ENCODE measurements at places on chromosomes 5 and 9.

GRCh38 chr5:83433891-83434290 is 37.7 kb upstream of the VCAN start:
- DNase-seq = no peak

GRCh38 chr5:55535199-55535905 is 588 bp upstream of the PLPP1 start:
- no peak for DNase-seq

DNA sequence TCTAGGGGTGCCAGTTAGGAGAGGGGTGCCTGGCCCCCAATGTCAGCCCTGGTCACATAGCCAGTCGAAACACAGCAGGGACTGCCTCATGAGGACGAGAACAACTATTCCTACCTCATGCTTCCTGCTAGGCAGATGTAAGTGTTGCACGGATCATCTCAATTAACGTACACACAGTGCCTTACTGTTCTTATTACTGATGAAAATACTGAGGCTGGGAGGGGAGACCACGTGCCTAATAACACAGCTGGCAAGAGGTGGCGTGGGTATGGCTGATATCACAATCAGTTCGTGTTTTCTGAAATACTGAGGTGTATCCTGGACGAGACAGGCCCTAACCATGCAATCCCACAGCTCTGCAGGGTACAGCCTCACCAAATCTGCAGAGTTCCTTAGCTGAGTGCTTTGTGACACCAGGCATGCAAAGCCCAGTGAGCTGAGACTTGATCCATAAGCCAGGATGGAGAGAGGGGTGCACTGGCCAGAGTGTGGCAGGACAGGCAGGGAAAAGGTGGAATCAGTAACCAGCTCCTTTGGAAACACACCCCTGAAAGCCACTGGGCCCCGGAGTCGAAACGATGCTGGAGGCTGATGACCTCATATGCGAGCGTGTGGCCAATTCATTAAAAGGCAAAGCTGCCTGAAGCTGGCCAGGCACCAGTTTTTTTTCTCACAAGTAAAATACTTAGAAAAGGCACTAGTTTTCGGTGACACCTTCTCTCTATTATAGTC is 63.9 kb downstream of the PRRT1B start:
- peak; percentile 52 for DNase-seq

DNA sequence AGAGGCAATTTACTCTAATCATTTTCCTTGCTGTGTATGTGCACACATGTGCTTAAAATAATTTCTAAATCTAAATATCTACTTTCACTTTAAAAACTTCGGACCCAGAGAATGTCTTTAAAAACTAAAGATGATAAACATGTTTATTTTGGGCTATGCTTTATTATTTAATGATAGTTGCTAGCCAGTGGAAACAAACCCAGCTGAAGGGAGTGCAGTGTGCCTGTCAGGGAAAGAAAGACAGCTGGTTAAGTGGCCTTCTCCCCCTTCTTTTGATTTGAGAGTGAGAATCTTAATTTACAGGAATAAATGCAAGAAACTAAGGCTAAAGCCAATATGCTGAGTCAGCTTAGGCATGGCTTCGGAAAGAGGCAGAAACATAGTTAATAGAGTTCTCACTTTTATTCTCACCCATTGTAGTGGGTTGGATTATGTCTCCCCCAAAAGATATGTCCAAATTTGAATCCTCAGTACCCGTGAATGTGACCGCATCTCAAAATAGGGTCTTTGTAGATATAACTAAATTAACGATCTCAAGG is 111.4 kb downstream of the DCP2 start:
- no peak for DNase-seq

DNA sequence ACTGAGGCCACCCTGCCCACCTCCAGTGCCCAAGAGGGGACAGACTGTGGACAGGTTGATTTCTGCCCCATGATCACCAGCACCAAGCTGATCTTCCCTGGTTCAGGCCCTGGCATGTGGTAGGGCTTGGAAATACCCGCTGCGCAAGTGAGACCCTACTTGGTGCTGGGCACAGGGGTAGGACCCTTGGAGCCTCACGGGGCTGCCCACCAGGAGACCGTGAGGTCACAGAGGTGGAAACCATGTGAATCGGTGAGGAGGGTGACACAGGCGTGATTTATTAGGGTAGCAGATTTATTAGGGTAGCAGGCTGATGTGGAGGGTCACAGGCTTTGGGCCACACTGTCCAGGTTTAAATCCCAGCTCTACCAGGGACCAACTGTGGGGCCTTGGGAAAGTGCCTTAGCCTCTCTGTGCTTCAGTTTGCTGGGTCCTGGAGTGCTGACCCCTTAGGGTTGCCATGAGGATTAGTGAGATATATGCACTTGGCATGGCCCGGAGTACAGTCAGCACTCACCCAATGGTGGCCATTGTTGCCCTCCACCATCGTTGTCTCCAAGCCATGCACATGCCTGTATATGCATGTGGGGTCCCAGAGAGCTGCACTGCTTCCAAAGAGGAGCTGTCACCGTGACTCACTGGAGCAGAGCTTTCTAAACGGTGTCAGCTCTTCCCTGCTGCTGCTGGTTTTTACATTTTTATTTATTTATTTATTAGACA is 20.9 kb upstream of the DUSP1 start:
- DNase-seq = no peak

DNA sequence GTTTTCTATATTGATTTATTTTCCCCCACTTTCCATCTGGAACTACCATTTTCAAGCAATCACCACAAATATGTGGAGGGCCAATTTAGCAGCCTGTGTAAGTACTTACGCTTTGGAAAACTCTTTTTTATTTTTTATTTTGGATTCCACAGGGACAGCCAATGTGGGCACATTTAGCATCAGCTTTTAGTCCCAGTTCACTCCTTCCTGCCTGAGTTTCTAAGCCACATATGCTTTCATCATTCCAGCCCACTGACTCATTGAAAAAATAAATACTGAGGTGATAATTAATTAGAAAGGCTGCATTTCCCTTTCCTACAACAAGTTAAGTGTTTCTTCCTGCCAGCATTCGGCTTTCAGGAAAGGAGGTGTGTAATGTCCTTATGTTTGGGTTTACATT is 76.8 kb downstream of the TMEM167A start:
- DNase-seq = no peak

GRCh38 chr5:139232147-139232724 is 34.1 kb upstream of the SIL1 start:
- no peak for DNase-seq

- no peak for DNase-seq
These were observed 262.1 kb downstream of the SPOCK1 start for GRCh38 chr5:137236849-137237507.

GRCh38 chr5:106906199-106906598 is 764.5 kb downstream of the EFNA5 start:
- DNase-seq = no peak

DNA sequence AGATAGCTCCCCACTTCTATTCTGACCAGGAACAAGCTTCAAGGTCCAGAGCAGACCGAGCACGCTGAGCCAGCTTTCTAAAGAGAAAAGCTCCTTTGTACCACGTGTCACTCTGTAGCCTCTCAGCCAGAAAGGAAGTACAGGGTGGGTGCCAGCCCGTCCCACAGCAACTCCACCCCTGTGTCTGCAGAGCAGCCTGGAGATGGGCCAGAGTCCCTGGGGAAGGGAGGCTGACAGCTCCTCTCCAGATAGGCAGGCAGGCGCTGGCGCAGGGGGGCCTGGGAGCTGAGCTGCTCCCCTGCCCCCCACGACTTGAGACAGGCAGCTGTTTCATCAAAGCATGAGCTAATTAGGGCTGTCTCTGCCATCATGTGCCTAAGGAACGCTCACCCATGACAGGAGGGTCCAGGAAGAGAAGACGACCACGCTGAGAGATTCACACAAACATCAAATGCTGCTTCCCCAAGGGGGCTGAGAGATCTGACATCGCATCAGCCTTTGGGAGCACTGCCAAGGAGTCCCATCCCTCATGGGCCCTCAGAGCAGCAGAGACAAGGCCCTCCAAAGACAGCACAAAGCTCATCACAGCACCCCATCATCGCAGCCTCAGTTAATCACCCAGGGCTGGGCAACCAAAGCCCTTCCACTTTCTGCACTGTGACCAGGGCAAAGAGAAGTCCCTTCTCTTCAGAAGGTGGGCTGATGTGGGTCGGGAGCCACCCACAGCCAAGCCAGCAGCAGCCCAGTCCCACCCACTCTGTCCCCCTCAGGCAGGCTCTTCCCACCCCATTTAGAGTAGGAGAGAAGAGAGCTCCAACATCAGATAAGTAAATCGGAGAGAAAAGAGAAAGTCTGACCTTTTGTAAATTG is 78.5 kb upstream of the LRRTM2 start:
- peak; percentile 62 for DNase-seq

GRCh38 chr5:82734347-82734746 is 342.8 kb downstream of the TMEM167A start:
- DNase-seq = no peak

GRCh38 chr9:36868586-36869282 is 165.3 kb downstream of the PAX5 start:
- no peak for DNase-seq
